T-helper 1 cell (primary cell): ENCODE measurements at places on chromosomes 3 and 15.

GRCh38 chr3:171306631-171307030, 153.6 kb downstream of the TNIK start:
- no peak for DNase-seq

DNA sequence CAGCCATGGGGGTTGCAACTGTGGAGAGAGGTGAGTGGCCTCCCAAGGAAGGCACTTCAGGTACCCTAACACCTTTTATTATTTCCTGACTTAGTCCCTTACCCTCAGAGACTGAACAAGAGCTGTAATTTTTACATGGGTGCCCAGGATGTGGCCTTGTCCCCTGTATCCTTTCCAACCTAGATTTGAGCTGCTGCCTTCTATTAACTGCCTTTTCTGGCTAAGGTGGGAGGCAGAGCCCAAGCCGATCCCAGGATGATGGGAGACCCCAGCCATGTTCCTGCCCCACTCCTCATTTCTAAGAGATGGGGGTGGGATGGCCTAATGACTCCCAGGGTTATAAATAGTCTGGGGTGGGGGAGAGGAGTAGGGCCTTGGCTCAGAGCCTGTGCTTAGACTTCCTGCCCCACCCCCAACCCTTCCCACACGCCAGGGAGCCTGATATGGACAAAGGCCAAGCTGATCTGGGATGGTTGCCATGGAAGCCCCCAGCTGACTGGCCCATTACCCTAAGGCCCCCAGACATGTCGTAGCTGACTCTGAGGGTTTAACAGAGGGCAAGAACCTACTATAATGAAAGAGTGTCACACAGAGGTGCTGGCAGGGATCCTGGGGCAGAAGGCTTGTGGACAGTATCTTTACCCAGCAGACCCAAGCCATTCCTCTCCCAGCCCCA, 1.9 kb downstream of the KLHDC8B start:
- DNase-seq = no peak

GRCh38 chr15:74696398-74696729, 540 bp upstream of the EDC3 start:
- DNase-seq = no peak

GRCh38 chr3:53084310-53085001, 38.6 kb upstream of the SFMBT1 start:
- no peak for DNase-seq

GRCh38 chr3:20108869-20109268, 68.6 kb downstream of the KAT2B start:
- no peak for DNase-seq

DNA sequence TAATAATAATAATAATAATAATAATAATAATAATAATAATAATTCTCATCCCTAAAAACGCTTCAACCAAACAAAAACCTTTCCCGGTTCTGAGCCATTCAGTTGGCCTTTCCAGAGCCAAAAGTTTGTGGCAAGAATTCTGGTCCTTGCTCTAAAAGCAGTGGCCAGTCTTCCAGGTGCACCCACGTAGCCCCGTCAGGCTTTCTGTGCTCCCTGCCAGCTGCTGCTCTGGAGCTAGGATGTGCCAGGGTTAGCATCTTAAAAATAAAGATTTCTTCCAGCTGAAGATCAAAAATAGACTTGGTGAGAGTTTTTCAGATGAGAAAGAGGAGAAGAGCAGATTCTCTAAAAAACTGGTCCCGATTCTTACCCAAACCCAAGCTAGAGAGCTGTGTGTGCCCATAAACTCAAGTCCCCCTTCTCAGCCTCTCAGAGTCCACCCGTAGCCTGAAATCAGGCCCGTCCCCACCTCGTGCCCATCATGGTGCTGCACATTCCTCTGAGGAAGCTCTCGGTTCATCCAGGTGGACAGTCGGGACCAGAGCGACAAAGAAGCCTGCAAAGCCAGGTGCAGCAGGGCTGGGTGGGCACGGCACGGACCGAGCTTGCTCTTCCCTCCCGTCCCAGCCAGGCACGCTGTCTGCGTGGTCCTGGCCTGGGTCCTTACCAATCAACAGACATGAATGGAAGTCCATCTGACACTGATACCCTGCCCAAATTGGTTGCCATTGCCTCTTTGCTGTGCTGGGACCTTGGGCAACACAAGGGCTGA, 155.6 kb downstream of the LRRC28 start:
- no peak for DNase-seq

DNA sequence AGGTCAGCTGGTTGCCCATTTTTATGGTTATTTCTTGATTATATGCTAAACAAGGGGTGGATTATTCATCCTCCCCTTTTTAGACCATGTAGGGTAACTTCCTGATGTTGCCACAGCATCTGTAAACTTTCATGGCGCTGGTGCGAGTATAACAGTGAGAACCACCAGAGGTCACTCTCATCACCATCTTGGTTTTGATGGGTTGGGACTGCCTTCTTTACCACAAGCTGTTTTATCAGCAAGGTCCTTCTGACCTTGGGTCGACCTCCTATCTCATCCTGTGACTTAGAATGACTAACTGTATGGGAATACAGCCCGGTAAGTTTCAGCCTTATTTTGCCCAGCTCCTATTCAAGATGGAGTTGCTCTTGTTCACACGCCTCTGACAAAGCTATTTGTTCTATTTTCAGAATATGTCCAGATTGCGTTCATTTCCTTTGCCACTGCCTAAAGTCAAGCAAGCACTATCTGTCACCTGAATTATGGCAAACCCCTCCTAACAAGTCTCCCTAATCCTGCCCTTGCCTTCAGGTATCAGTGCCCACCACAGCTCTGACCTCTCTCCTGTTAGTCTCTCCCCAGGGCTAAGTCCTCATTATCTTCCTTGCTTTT, 308.5 kb downstream of the ROBO2 start:
- DNase-seq = no peak

DNA sequence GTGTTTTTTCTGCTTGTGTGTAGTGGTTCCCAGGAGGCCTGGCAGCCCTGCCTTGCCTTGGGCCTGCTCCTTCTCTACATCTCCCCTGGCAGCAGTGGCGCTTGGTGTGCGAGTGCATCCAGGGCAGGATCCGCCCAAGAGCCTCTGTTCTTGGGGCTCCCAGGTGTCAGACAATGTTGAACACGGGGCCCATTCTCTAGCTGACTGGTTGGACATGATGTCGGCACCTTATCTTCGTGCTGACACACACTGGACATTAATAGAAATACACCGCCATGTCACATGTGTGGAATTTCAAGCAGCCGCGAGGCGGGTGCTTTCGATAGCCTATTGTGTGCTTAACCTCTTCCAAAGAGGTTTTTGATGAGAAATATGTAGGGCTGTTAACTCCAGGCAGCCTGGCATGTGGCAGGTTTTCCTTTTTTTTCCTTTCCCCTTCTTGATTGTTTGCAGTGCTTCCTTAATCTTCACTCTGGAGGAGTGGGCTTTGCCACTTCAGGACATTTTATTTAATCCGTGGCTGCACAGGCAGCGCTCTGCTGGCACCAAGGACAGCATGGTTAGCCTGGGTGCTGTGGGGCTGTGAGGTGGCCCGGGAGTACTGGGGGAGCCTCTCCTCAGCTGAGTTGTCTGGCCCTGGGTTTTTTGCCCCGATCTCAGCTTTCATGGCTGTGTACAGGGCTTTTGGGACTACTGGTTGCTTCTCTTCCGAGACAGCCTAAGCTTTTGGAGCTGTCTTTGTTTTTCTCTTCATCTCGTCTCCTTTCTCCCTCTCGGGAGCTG, 42.5 kb downstream of the CHCHD6 start:
- no peak for DNase-seq

GRCh38 chr15:53223815-53224214, 433.7 kb upstream of the ONECUT1 start:
- DNase-seq = no peak

GRCh38 chr15:69075440-69075839, 60.9 kb downstream of the NOX5 start:
- DNase-seq = no peak

DNA sequence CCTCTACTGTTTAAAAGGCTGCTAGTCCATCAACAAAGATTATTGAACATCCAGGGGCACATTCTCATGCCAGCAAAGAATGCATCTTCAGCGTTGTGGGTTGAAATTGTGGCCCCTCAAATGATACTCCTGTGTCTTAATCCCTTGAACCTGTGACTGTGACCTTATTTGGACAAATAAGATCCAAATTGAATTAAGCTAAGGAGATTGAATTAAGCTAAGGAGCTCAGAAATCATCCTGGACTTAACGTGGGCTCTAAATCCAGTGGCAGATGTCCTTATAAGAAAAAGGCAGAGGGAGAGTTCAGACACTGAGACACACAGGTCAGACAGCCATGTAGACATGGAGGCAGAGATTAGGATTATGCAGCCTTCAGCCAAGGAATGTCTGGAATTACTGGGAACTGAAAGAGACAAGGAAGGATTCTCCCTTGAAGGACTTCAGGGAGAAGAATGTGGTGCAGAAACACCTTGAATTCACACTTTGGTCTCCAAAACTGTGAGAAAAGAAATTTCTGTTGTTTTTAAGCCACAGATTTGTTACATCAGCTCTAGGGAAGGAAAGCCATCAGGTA, 57.3 kb upstream of the SLC24A5 start:
- DNase-seq = no peak

DNA sequence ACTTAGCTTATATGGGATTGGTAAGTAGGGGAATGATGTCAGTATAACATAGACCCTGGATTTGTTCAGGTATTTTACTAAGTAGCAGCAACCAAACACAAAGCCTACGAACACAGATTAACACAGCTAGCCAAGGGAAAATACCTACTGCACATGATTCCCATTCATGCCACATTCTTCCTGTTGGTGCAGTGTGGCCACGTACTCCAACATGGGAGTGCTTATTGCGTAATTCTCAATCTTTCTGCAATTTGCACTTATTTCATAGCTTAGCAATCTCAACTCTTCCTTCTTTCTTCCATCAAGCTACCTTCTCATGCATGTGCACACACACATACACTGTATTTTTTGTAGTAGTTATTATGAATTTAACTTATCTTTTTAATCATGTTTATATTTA, 186.8 kb downstream of the IL5RA start:
- no peak for DNase-seq

DNA sequence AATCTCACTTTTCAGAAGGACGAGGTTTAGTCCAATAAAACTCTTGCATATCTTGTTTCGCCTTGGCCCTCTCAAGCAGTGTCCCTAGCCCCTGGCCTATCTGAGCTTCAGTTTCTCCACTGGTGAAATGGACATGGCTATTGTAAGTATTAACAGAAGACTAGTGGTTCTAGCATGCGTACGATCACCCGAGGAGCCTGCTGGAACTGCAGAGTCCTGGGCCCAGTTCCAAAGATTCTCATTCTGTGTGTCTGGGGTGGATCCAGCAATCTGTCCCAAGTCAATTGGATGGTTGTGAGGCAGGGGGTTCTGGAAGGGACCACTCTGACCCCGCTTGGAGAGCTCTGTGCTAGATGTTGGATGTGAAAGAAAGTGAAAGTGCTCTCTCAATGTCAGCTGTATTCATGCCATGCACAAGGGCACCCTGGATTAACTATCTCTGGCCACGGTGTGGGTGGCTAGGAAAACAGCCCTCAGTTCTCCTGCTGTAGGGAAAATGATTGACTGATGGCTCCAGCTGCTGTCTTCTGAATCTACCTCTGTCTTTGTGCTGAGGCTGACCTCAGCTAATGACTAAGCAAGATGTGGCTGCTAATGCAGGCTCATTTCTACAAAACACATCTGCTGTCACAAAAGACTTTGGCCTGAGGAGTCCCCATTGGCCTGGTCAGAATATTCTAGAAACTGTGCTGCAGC, 1.9 kb upstream of the PLA1A start:
- DNase-seq = no peak

DNA sequence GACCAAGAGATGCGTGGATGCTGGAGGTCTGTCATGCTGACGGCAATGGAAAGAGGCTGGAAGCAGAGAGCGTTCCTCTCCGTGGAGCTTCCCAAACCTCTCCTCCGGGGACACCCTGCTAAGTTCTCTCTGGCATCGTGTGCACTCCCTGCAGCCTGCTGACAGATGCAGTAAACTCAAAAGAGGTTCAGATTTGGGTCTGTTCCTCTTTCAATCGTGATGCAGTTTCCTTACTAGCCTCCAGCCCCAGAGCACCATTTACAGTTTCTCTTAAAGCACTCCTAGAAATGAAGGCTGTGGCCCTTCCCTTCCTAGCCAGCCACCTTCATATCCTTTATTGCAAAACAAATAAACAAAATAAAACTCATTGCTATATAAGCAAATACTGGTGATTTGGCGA, 47.3 kb upstream of the LRRC58 start:
- DNase-seq = no peak

- DNase-seq = no peak
Observed at GRCh38 chr15:101307897-101308603, 13.0 kb upstream of the SNRPA1 start.

DNA sequence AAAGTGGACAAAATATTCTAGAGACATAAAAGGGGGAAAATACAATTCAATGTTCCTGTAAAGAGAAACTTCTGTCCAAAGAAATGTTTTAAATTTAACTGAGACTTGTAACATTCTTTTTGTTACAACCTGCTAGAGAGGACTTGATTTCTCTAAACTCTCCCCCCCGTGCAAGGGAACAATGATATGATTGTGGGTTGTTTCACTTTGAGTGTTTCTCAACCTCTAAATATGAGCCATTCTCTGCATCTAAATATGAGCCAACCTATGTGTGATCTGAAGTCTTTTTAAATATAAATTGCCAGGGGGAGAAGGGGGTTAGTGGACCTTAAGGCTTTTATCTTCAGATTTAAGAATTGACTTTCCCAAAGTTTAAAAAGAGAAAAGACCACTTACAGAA, 14.6 kb downstream of the ZNF860 start:
- DNase-seq = no peak

- no peak for DNase-seq
Observed at GRCh38 chr15:76340198-76340802, 3.7 kb downstream of the ISL2 start.

- DNase-seq = no peak
Observed at GRCh38 chr15:70526974-70527325, 236.4 kb downstream of the UACA start.

GRCh38 chr3:1609416-1609815, 489.2 kb upstream of the CNTN4 start:
- DNase-seq = no peak

DNA sequence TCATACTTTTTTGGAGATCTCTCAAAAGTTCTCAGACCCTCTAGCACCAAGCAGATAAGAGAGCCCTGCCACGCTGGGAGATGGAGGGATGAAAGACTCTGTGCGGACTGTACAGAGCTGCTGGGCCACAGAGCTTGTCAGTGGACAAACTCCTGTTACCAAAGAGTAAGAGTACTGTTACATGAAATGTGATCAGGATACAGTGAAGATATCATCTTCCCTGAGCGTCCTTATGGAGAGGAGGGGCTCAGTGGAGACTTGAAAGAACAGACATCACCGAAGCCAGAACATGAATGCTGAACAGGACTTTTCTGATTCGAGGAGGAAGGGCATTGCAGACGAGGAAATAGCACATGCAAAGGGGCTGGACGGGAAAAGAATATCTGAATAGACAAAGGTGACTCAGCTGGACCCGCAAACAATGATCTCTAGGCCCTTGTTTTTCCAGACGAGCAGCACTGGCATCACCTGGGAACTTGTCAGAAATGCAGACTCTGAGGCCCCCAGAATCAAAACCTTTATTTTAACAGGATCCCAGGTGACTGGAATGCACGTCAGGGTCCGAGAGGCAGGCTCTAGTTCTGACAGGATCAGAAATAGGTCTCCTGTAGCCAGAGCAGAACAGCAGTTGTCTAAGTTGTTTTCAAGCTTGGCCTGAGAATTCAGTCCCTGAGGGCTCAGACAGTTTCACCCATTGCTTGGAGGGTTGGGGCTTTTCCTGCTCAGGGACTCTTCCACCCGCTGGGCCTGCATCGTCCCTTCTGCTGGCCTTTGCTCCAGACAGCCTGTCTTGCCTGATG, 277.9 kb downstream of the RPLP1 start:
- DNase-seq = no peak
